ENCODE measurements at places on chromosomes 5 and 9.

DNA sequence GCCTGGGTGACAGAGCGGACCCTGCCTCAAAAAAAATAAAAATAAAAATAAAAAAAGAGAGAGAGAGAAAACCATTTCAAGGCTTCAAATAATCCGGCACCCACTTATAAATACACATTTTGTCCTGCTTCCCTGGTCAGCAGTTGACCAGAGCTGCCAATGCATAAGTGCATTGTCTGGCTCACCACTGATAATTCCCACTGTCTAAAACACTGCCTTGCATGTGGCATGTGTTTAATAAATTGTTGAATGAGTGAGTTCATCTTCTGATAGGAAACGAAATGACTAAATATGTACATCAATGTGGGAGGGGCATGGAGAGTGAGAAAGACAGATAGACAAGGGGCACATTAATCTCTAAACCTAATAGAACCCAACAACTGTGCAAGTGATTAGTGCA is 42.9 kb downstream of the MEGF10 start:
- DNase-seq = no peak

- peak; percentile 85 for DNase-seq
These were observed 829.6 kb upstream of the ZNF608 start for GRCh38 chr5:125575891-125576505.

GRCh38 chr5:34698754-34699153 is 42.6 kb downstream of the RAI14 start:
- no peak for DNase-seq

DNA sequence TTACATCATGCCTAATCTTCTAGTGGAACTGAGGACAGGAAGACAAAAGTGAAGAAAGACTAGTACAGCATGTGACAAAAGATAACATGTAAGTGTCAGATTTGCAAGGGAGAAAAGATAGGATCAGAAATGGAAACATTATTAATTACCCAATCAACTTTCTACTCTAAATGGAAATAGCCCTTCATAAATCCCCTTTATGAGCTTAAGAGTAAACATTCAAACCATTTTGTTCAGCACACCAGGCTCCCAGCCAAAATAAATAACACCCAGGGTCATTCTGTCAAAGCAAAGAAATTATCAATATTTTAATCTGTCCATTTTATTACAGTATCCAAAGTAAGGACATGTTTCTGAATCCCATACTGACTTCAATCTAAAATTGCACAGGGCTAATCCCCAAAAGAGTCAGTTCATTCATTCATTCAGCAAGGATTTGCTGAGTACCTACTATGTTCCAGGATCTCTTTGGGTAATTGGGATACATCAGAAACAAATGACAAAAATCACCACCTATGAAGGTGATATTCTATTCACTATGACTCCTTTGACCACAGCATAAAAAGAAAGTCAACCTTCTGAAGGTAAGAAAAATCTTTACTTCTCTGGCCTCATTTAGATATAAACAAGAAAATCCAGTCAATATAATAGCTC is 5.3 kb downstream of the PRELID2 start:
- DNase-seq = no peak

DNA sequence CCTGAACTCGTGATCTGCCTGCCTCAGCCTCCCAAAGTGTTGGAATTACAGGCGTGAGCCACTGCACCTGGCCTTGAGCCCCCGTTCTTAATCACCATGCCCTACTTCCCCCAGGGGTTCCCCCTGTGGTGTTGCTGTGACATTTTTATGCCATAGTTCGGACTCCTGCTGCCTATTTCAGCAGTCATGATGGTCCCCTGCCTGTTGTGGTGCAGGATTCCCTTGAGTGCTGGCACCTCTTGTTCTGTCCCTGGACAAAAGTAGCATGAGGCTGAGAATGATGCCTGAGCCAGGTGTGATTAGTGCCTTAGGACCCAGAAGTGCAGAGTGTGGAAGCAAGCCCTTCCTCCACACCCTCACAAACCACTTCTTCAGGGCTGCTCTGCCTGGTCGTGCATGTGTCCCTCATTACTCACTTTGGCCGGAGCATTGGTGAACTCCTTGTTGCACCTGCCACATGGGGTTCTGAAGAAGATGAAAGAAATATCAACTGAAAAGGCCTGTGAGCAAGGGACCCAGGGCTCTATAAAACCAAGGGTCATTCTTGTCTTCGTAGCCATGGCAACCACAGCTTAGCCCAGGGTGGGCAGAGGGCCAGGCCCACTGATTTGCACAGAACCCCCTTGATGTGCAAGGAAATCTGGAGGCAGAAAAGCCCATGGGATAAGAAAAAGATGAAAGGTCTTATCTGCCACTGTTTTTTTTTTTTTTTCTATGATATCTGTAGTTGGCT is 228.0 kb downstream of the NTRK2 start:
- DNase-seq = no peak

GRCh38 chr9:91814201-91814600 is 135.8 kb downstream of the ROR2 start:
- DNase-seq = no peak

DNA sequence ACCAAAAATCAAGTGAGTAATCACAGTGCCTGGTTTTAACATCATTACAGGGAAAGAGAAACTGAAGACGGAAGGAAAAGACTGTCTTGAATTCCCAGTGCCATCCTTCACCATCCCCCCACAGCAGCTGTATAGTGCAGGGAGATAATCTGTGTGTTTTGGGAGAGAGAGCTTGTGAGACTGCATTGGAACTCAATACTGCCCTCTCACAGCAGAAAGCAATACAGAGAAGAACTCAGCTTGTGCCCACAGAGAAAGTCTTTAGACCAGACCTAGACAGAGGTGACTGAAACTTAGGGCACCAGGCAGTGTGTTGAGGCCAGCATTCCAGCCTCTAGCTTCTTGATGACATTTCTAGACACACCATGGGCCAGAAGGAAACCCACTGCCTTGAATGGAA is 754.7 kb upstream of the CDH6 start:
- DNase-seq = no peak
